ENCODE measurements at places on chromosomes 2 and 18.
A peak's percentile ranks its signal among the peaks of the same experiment; 100 is the strongest.

DNA sequence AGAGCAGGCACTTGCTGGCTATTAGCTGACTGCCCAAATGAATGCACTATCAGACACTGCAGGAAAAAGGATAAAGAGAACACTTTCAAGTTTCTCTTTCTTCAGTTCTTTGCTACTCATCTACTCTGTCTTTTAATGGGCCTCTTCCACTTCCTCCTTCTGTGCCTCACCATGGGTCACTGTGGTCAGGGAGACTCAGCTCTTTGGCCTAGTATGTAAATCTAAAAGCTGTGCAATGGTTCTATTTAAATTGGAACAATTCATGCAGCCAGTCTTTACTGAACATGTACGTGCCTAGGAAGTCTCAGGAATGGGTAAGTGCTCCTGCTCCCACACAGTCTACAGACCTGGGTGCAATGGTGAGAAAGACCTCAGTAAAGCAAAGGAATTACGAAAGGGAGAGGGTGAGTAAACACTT lies 79.1 kb upstream of the DNMT3A start:
- no peak for DNase-seq

- DNase-seq = no peak
These were observed 313.8 kb upstream of the DDX18 start for GRCh38 chr2:117500721-117501120.

DNA sequence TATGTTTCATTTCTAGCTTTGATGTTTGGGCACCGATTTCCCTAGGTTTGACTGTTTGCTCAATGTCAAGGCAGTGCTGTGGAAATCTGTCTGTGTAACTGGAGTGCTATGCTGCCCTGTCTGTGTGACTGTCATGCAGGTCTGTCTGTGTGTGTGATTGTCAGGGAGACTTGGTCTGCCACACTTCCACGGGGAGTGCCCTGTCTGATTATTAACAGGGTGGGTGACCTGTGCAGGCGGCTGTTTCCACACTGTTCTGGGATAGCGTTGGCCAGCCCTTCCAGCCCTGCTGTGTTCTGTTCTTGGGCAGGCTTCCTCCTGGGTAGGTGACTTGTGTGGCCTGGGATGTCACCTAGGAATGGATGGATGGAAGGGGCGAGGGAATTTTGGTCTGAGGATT lies 85.3 kb downstream of the FHOD3 start:
- DNase-seq = no peak

- peak; percentile 46 for DNase-seq
These were observed 119.1 kb upstream of the RND3 start for GRCh38 chr2:150606380-150607060.

GRCh38 chr18:68623342-68623741 lies 91.6 kb downstream of the TMX3 start:
- peak; percentile 50 for DNase-seq
